ENCODE measurements at places on chromosomes 11 and 22.

DNA sequence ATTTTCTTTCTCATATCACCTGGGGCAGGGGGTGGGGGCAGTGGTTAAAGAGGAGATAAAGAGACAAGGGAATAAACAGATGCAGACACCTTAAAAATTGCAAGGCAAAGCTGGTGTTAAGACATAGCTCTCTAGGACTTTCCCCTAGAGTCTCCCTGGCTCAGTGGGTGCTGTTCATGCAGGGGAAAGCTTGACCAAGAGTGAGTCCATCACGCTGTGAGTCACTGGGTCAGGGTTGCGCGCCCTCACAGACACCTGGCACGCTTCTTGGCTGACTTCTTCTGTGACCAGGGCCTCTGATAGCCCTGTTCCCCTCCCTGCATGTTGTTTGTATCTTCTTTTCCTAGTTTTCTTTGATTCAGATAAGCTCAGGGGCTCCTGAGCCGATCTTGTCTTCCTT lies 31.9 kb downstream of the COMMD9 start:
- no peak for DNase-seq

DNA sequence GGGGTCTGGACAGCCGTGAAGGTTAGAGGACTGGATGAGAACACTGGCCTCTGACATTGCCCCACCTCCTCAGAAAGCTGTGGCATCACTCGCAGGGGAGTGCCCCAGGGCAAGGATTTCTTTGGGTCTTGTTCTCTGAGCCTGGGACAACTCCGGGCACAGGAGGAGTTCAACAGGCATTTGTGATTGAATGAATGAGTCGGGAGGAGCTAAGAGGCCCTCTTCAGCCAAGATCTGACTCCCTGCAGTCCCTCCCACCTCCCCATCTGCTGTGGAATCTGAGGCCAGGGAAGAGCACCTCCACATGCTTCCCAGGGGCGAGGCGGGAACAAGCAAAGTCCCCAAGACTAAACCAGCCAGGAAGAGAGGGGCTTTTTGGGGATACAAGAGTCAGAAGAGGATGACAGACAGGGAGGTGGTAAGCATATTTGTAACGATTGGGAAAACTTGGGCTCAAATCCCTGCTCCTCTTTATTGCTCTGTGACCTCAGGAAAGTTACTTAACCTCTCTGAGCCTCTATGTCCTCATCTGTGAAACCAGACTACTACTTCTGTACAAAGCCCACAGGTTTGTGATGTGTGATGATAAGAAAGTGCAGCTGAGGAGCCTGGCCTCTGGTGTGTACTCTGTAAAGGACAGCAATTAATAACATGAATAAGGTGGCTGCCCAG lies 6.4 kb downstream of the TP53I11 start:
- DNase-seq, result no peak

DNA sequence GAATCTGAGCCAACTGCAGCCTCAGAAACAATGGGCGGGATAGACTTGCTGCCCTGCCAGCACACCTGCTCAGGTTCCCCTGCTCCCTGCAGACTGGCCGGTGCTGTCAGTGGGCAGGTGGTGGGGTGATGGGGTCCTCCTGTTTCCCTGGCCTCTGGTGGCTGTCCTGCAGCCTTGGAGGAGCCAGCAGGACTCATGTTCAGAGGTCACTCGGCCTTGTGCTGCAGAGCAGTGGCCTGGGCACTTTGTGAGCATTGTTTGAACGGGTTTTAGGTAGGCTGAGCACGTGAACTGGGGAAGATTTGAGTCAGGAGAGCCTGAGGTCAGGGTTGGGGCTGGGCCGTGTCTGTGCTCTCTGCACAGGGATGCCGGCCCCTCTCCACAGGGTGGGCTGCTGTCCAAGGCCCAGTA lies 17.6 kb downstream of the PPIL2 start:
- no peak for DNase-seq

DNA sequence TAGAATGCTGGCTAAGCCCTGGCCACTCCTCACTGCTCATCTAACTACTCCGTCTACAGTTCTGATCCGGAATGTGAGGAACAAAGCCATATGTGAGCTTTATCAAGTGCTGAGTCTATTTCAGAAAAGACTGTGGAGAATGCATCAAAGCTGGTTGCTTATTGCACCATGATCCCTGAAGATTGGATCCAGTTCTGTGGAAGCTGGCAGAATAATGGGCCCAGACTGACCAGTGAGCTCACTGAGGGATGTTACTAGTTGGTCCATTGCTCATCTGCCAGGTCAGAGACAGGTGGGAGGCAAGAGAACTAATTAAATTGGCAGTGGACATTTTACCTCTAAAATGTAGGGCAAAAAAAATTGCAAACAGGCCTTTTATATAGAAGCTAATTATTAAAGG lies 681.3 kb downstream of the NTM start:
- DNase-seq, result no peak

GRCh38 chr11:8099291-8099899 lies 18.4 kb downstream of the TUB start:
- peak; percentile 13 for DNase-seq

GRCh38 chr22:32717337-32718240 lies 83.9 kb upstream of the TIMP3 start:
- no peak for DNase-seq

- no peak for DNase-seq
These were observed 1075.5 kb downstream of the NTM start for GRCh38 chr11:132445859-132446291.

DNA sequence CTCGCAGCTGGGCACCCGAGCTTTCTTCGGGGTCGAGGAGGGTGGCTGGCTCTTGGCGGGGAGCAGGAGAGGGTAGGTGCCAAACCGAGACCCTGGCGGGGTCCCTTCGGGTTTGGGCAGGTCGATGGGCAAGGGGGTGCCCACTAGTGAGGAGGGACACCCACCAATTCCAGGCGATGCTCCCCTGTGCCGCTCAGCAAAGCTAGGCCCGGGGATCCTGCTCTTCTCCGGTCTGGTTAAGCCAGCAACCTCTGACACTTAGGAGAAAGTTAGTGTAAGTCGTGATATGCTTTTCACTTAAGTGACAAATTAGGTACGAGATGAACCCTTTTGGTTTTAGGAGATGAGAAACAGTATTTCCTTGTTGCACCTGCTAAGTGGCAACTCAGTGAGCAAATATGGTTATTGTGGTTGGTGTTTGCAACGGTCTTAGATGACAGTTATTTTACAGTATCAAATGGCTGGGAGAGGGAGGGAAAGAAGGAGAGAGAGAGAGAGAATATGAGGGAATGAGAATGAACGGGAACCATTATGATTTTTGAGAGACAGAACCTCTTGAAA lies 565 bp downstream of the NUCB2 start:
- peak; percentile 13 for DNase-seq

DNA sequence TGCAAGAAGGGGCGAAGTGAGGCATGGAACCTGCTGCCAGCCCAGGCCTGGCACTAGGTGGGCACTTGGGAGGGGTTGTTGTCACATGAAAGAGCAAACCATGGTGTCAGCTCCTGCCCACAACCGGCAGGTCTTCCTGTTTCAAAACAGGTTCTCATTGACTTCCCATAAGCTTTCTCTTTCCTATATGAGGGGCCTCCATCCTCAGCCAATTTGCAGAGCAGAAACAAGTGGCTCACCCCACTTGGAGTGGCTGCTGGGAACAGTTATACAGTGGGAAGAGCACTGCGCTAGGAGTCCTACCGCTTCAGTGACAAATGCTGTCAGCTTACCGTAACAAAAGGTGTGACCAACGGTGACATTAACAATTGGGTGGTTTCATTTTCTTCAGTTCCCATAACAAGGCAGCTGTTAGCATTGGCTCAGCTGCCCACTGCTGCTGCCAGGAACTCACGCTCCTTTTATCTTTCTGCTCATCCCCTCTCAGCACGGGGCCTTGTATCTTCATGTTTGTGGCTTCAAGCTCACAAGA lies 10.2 kb upstream of the SSTR3 start:
- DNase-seq, result no peak

DNA sequence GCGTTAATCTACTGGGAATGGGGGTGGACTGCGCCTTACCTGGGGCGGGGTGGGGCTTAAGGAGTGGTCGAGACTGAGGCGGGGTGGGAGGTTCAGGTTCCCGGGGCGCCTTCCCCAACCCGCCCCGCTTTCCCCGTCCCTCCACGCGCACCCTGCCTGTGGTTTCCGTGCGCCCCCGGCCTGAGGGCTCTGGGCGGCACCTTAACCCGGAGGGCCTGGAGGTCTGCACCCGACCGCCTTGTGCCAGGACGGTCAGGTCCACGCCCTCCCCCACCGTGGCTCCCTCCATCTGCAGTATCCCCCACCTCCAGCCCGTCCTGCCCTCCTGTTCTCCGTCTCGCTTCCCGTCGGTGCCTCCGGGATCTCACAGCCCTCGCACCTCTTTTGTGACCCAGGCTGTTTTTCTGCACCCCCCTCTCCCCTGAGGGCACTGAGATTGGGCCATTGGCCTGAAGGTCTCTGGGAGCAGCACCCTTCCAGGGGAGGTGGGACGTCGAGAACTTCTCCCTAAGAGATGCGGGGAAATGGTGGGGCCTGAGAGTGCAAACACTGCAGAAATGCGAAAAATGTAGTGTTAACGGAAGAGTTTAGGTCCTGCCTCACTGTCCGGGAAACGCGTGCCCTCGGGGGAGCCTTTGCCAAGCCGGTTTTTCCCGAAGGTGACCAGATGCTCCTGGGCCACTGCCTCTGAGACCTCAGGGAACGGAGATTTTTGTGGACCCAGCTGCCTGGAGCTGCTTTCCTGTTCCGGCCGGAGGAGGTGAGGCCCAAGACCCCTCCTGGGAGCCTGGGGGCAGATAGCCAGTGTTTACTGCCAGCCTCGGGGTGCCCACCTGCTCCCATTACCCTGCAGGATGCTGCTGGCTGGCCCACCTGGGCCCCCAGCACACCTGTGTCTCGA lies 1.2 kb upstream of the ASCL2 start:
- DNase-seq, result no peak

GRCh38 chr11:2755071-2755470 lies 55.3 kb upstream of the KCNQ1OT1 start:
- no peak for DNase-seq

GRCh38 chr11:57354699-57355098 lies 16.5 kb downstream of the P2RX3 start:
- no peak for DNase-seq

GRCh38 chr11:22768281-22768680 lies 61.3 kb downstream of the SVIP start:
- DNase-seq, result no peak

DNA sequence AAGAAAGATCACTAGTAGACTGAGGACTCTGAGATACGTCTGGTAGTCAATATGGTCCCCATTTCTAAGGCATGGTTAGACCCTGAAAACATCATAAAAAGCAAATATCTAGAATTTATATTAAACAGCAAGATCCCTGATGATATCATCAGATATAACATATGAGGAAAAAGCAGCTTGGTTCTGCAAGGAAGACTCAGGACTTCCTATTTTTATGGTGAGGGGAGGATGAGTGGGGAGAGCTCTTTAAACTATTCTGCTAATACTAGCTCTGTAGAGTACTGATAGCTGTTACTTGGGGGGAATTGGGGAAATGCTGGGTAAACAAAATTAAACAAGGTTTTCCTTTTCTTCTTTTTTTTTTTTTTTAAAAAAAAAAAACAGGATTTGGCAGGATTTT lies 235.8 kb downstream of the SWAP70 start:
- DNase-seq, result no peak

Data from NCI-H1694 treated with DMSO at 0.1 percent for 48 hours (cell line).